GM23248 (cell line): ENCODE measurements at places on chromosomes 12 and 14. TPM values are rescaled to one million over a fixed set of nuclear protein-coding genes. Genes with fewer than 3 reads are reported as not detected.

DNA sequence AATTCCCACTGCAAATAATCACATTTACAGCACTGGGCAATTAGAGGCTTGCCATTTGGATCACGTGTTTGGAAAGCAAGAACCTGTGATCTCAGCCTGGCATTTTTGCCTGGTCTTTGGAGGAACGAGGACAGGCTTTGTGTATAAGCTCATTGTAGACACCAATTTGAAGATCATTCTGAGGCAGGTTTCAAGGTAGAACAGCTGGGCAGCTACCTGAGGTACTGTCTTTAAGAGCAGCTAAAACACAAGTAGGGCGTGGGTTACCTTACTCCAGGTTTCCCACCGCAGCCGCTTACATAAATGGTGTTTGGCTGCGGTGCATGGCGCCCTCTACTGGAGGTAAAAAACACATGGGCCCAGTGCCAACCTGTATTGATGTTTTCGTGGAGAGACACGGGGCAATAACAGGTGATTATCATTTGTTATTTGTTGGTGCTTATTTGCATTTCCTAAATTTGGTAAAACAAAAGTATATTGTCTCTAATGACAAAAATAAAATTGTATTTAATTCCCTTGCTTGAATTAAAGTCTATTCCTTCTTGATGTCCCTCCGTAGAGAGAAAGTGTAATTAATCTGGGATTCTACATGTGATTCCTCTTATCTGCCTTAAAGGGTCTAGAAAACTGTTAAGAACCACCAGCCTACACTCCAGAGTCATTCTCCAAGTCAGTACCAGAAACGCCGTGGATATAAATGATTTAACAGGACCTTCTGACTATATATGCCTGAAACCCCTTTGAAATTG lies 69.7 kb downstream of the SVOP start:
- 0 out of 2 replicates have a peak, but pooled peaks cover 6% of the 10 kb centered on the region for H3K27me3 ChIP-seq
- no peaks in the 10 kb centered on the region for H3K4me1 ChIP-seq
- no peak overlapping the region for H3K27ac ChIP-seq
- no peaks in the 10 kb centered on the region for H3K36me3 ChIP-seq
- peak; percentile 75 for DNase-seq
- peak overlapping the region; percentile 41 for H3K4me3 ChIP-seq

DNA sequence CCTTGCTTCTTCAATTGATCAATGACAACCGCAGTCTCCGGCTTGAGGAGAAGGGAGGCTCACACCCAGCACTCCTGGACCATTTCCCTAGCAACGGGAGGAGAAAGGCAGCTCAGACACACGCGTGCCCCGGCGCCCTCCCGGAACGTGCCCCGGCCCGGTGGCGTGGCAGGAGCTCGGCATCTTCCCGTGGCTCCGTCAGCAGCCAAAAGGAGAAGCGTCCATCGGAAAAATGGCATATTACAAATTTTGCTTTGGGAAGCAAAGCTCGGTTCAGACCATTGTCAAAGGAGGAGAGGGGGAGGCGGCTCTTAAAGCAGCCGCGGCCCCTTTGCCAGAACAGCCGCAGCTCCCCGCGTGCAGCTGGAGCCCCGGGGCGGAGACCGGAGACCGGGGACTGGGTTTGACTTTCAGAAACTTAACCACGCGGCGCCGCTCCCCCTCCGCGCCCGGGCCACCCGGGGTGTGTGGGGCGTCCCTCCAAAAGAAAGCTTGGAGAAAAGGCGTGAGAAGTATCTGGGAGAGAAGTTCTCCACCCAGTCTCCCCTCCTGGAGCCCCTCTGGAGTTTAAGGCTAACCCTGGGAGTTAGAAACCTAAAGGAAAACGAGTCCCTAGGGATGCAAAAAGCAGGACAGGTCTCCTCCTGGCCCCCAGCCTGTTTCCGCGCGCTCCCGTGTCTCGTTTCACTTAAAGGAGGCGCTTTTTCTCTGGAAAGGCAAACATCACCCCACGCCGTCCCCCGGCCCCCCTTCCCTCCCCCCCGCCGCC lies 545 bp downstream of the PPFIA2 start:
- peak overlapping the region; percentile 72 for H3K4me3 ChIP-seq
- no peak overlapping the region for H3K27ac ChIP-seq
- H3K27me3 ChIP-seq: peaks cover 39% of the 10 kb centered on the region
- DNase-seq: peak; percentile 41

Gene ACIN1
- total RNA-seq: 61.0 and 63.7 TPM in 2 replicates

Gene SMOC1
- 3.5 and 4.6 TPM in 2 replicates for total RNA-seq

DNA sequence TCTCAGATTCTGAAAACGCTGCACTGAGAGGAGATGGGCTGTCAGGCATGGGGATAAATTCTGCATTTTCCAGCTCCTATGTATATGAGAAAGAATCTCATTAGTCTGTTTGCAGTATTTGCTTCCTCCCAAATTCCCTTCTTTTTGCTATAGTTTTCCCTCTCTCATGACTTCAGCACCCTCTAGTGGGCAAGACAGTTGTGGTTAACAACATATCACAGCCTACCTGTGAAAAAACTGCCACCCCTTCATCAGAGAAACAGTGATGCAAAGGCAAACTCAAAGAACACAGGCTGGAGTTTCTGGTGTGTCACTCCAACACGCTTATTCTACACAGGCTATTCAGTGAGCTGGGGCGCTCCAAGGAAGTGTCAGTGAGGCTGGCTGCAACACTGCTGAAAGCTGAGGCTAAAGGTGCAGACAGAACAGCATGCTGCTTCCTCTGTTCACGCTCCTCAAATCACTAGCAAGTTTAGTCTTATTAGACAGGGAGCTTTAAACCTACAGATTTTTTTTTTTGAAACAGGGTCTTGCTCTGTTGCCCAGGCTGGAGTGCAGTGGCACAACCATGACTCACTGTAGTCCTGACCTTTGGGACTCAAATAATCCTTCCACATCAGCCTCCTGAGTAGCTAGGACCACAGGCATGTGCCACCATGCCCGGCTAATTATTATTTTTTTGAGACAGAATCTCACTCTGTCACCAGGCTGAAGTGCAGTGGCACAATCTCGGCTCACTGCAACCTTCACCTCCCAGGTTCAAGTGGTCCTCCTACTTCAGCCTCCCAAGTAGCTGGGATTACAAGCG lies 19.3 kb downstream of the ZC2HC1C start:
- peaks cover 52% of the 10 kb centered on the region for H3K36me3 ChIP-seq
- DNase-seq: peak; percentile 76
- no peaks in the 10 kb centered on the region for H3K4me1 ChIP-seq
- H3K27ac ChIP-seq: no peak overlapping the region
- H3K27me3 ChIP-seq: no peaks in the 10 kb centered on the region
- no peak overlapping the region for H3K4me3 ChIP-seq

DNA sequence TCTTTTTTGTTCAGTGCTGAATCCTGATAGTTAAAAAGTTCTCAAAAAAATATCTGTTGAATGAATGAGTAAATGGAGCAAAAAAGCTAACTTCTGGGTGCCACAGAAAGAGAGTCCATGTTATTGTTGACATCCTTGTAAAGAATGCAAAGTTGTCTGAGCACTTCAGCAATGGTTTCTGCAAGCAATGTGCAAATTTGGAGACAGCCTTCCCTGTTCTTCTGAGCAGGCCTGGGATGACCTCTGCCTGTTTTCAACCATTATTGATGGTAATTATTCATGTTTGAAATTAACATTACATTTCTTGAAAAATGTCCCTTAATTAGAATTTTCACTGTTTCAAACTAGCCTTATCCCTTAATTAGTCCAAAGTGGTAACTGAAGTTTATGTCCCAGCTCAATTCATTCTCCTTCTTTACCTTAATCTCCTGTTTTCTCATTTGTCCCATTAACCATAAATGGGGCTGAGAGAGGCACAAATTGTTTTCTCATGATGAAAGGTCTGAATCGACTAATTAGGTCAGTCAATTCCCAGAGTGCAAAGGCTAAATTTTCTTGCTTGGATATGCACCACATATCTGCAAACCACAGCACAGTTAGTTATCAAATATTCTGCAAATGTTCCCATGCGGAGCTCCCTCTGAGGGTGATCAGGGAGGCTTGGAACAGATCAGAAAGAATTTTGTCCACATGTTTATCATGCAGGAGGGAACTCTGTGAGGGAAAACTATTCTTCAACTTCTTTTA lies 139.4 kb upstream of the KRR1 start:
- H3K4me3 ChIP-seq: no peak overlapping the region
- H3K27me3 ChIP-seq: no peaks in the 10 kb centered on the region
- no peaks in the 10 kb centered on the region for H3K36me3 ChIP-seq
- H3K27ac ChIP-seq: no peak overlapping the region
- no peaks in the 10 kb centered on the region for H3K4me1 ChIP-seq

Gene RNASE4
- total RNA-seq: 21.6 and 35.9 TPM in 2 replicates

- H3K4me3 ChIP-seq: peak overlapping the region; percentile 93
- H3K27ac ChIP-seq: peak overlapping the region; percentile 83
- DNase-seq: peak; percentile 69
- no peaks in the 10 kb centered on the region for H3K27me3 ChIP-seq
- peaks cover 24% of the 10 kb centered on the region for H3K4me1 ChIP-seq
Measured at GRCh38 chr14:71322655-71323250, 415.5 kb downstream of the PCNX1 start.

DNA sequence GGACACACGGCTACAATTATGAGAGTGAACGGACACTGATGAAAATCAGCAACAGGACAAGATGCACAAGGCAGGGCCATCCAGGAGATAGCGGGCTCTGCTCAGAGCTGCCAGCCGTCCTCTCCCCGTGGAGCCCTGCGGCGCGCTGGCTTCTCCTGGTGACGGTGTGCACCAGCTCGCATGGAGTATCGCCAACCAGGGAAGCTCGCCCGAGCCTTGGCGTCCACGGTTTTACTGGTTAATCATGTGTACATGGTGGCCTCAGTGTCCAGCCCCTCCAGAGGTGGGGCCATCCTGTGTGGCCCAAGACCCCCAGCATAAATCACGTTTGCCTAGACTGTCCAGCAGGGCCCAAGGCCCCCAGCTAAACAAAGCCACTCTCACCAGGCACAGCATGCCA lies 31.2 kb upstream of the DYNC1H1 start:
- no peaks in the 10 kb centered on the region for H3K27me3 ChIP-seq
- no peaks in the 10 kb centered on the region for H3K36me3 ChIP-seq
- no peak overlapping the region for H3K27ac ChIP-seq
- H3K4me1 ChIP-seq: peaks cover 2% of the 10 kb centered on the region
- DNase-seq: no peak
